ENCODE measurements at places on chromosomes 4 and X.

GRCh38 chr4:3615386-3616286 is 83.4 kb upstream of the LRPAP1 start:
- no peak for DNase-seq

GRCh38 chr4:76035799-76036380 is at the start of gene CXCL11:
Gene CXCL11, minus strand, starts transcription at chr4:76036070. Its CDS starts 83 bp downstream, at chr4:76035987.
- DNase-seq = no peak

GRCh38 chr4:17490575-17491059 is 21.3 kb downstream of the QDPR start:
- peak; percentile 94 for DNase-seq

- no peak for DNase-seq
Measured at GRCh38 chr4:4574792-4575191, 32.9 kb upstream of the STX18 start.

DNA sequence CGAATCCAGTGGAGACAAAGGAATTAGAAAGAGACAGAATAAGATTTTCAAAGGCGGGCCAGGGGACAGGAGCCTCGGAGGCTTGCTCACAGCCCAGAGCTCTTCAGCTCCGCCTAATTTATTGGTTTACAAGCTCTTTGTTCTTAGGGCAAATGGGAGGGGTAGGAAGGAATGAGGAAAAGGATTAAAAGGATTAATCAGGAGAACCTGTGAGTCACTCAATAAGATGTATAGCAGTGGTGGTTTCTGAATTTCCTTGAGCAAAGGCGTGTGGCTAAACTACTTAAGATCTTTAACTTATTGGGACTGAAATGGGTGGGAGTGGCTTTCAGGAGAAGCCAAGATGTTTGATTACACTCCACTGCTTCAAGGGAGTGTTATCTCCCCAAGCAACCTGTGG is 456.0 kb upstream of the SPANXN1 start:
- no peak for DNase-seq

DNA sequence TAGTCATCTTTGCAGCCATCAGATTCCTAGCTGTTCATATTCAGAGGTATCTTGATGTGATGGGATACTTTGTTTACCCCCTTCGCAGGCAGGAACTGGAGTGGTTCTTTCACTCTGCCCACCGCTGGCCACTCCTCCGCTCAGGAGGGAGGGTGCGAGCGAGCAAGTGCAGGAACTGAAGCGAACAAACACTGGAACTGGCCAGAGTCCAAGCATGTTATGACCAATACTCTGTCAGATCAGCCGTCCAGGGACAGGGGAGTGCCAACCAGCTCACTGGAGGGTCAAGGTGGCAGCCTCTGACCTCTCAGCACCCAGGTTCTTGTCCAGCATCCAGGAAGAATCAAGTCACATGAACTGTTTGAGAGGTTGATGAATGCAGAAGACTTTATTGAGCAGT is 18.0 kb upstream of the MANBA start:
- no peak for DNase-seq

DNA sequence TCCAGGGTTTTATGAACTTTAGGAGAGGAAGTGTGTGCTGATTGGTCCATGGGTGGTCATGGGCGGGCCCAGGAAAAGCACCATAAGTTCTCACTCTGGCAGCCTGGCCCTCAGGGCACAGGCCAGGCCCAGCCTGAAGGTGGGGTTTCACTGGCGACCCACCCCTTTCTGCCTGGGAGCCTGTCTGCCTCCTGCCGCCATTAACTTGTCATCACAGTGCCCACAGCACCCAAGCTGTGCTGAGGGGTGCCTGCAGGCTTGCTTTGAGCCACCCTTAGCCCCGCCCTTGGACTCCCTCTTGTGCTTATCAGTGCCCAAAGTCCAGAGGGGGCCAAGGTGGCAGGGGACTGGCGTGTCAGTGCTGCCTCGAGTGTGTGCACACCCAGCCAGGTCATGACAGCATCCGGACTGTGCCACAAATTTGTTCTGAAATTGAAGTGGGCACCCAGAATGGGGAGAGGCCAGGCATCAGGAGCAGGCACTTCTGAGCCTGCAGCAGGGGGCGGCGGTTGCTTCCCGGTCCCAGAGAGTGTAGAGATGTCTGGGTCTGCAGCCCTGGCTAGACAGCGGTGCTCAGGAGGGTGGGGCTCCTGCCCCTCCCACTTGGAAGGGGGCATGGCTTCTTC is 455.6 kb downstream of the TMA16 start:
- DNase-seq = no peak

DNA sequence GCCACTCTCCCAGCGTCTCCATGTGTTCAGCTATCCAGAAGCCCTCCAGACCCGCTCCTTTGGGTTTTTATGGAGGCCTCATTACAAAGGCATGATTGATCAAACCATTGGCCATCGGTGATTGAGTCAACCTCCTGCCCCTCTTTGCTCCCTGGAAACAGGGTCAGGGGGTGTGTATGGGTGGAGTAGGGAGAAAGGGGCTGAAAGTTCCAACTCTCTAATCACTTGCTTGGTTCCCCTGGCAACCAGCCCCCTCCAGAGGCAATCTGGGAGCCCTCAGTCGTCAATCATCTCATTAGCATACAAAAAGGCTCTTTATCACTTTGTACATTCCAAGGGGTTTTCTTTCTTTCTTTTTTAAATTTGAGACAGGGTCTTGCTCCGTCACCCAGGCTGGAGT is 2.3 kb downstream of the TRIM2 start:
- no peak for DNase-seq

GRCh38 chr4:16006771-16007446 is 43.9 kb upstream of the FGFBP2 start:
- DNase-seq = no peak

DNA sequence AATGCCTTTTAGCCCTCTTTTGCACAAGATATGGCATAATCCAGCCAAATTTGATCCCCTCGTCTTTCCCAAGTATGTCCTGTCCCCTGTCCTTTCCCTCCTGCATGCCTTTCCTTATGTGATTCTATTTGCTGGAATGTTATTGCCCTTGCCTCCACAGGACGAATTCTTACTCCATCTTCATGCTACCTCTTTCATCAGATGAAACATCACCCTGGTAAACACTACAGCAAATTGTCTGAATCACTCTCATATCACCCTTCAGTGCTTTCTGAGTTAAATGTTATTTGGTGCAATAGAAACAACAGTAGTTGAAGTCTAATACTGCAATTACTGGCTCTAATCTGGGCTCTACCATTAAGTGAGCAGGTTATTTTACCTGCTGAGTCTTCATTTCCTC is 52.2 kb upstream of the FAT1 start:
- no peak for DNase-seq

GRCh38 chr4:8152865-8153257 is 5.8 kb downstream of the ABLIM2 start:
- DNase-seq = no peak

DNA sequence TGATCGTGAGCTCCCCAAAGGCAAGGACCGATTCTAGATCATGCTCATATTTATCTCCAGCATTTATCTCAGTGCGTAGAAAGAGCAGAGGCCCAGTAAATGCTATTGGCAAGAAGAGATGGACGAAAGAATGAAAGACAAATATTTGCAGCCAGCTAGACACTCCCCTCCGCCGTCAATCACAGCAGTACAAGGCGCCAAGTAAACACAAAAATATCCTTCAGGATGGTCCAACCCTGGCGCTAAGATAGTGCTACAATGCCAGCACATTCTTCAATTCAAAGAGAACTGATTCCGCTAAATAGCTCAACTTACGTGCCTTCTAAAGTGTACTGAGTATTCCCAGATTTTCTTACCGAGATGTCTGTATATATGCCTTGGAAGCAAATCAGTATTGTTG is 114.5 kb downstream of the DDX53 start:
- DNase-seq = peak; percentile 15

GRCh38 chr4:56424697-56425514 is 10.5 kb downstream of the PPAT start:
- DNase-seq = no peak

GRCh38 chr4:185781555-185782215 is 30.3 kb downstream of the SORBS2 start:
- no peak for DNase-seq
